ENCODE measurements at places on chromosomes 1 and 21.

DNA sequence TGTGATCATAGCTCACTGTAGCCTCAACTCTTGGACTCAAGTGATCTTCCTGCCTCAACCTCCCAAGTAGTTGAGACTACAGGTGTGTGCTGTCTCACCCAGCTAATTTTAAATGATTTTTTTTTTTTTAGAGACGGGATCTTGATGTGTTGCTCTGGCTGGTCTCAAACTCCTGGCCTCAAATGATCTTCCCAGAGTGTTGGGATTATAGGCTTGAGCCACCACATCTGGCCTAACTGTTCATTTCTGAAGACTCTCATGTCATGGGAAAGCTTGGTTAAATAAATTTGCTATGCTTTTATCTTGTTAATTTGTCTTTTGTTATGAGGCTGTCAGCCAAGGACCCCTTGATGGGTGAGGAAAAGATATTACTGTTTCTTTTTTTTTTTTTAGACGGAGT, 134.0 kb downstream of the MIS18A start:
- no peak for DNase-seq

DNA sequence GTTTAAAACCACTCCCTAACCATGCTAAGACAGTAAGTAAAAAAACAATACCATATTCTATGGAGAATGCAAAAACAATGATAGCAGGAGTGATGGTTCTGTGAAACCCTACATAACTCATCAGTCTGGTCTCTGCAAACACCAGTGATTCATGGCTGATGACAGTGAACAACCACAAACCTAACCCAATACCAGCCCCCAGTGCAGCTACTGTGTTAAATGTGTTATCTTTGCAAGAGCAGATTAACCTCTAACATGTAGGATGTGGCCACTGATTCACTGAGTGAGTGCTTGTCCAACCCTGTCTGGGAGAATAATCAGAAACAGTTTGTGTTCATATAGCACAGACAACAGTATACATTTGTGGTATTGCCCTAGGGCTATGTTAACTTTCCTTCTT, 100.2 kb upstream of the COG2 start:
- DNase-seq = peak; percentile 13

DNA sequence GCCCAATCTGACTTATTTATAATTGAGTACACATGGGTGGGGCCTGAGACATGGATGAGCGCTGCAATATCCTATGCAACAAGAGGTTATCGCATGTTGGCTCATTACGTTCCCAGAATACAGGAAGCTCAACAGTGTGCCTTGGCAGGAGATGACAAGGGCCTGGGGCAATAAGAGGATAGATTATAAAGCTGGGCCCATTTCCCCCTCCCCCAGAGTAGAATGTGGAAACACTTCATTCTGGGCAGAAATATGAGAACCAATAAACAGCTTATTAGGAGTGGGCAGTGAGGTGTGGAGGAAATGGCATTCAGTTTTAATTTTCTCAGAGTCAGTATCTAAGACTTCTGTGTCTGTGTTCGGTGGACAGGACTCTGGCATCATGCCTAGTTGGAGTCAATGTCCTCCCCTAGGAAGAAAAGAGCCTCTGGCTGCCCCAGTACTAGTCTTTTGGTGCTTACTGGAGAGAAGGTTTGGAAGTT, 92.8 kb downstream of the PIK3R3 start:
- DNase-seq = no peak

DNA sequence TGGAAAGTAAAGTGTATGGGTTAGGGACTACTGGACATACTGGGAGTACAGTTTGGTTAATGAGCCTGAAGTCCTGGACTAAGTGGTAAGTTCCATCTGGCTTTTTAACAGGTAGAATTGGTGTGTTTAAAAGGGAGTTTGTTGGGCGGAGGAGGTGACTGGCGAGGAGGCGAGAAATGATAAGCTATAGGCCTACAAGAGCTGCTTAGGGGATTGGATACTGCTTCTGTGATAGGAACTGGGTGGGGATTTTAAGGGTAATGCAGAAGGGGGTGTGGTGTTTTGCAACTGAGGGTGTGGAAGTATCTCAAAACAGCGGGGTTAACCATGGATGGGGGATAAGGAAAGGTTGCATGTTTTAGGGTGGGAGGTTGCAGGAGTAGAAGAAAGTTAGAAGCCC, 3.5 kb downstream of the ERVH48-1 start:
- no peak for DNase-seq

- DNase-seq = no peak
These were observed 305.7 kb downstream of the SETD4 start for GRCh38 chr21:35754583-35754982.
